Activated CD4-positive, alpha-beta T cell treated with anti-CD3 and anti-CD28 coated beads, Interleukin-2, amount 10 ng/mL, durations not matched to agents 7 days and 5 days (primary cell): ENCODE measurements at places on chromosomes 12 and 14.
A peak's percentile ranks its signal among the peaks of the same experiment; 100 is the strongest.

- DNase-seq: no peak
These were observed 105.8 kb upstream of the SINHCAF start for GRCh38 chr12:31431721-31432240.

GRCh38 chr12:132710043-132710404, 618 bp upstream of the PGAM5 start:
- DNase-seq: no peak

DNA sequence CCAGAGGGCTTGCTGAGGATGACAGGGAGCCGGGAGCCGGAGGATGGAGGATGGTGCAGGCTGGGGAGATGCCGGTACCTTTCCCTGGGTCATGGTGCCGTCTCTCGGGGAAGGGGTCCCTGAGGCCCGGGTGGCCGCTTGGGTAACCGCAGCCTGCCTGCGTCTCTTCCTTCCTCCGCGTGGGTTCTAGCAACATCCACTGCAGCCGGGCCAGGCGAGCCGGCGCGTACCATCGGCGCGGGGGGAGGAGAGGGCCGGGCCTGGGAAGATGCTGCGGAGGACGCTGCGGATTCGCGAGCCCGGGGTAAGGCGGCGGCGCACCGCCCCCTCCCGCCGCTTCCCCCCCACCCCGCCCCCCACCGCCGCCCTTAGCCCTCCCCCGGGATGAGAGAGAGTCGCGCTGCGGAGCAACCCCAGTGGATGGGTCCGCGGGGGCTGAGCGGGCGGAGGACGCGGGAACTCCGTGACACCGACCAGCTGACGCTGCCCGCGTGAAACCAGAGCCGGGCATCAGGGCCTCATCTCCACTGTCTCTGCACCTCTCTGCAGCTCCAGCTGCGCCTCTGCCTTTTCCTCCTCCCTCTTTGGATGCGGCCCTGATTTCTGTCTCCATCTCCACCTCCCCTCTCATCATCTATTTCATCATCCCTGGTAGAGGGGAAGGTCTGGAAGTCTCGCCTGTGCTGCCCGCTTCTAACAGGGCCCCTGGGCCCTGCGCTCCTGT, at the start of gene FAIM2:
Gene FAIM2 (minus strand): TSS at position 201 of the 724 bp plus-strand sequence. CDS start 108 bp downstream, at position 93.
- DNase-seq: peak; percentile 48

DNA sequence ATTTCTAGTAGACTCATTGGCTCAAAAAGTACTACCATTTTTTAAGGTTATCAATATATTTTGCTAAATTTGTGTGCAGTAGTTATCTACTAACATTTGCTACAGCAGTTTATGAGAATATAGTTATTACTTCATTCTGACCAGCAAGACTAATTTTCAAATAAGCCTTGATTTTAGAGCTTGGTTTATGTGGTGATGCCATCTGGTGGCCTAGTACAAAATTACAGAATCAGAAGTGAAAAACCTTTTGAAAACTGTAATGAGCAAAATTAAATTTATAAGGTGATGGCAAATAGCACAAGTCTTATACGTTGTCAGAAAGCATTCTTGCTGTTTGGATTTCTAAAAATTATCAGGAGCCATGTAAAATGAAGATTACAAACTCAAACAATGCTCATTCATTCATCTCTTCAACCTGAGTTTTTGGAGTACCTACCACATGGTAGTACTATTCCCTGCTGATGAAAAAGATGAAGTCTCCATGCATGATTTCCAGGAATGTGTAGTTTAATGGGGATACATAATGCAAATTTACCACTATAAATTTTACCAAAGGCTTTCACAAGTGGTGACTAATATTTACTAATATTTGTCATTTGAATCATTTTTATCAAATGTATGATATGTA, 51.0 kb downstream of the MAGOHB start:
- peak; percentile 40 for DNase-seq

GRCh38 chr12:124786061-124786964, 77.4 kb downstream of the SCARB1 start:
- DNase-seq: no peak

GRCh38 chr14:39731912-39732311, 299.7 kb upstream of the FBXO33 start:
- no peak for DNase-seq

GRCh38 chr12:98893675-98894411, 248.8 kb downstream of the APAF1 start:
- no peak for DNase-seq

DNA sequence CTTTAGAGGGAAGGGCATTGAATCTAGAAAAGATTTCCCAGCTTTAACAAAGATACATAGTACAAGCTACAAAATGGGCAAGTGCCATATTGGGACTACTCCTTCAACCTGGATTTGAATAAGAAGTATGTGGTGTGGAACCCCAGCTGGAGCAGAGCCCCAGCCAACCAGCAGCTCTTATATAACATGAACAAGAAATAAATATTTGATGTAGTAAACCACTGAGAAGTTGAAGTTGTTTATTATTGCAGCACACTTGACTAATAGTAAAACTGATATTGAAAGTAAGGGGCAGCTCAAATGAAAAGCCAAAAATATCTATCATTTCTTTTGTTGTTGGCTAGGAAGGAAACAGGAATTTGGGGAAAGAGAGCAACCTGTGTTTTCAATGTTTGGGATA, 701.8 kb downstream of the TMTC2 start:
- DNase-seq: no peak

GRCh38 chr12:43098766-43099550, 453.0 kb downstream of the ADAMTS20 start:
- no peak for DNase-seq

DNA sequence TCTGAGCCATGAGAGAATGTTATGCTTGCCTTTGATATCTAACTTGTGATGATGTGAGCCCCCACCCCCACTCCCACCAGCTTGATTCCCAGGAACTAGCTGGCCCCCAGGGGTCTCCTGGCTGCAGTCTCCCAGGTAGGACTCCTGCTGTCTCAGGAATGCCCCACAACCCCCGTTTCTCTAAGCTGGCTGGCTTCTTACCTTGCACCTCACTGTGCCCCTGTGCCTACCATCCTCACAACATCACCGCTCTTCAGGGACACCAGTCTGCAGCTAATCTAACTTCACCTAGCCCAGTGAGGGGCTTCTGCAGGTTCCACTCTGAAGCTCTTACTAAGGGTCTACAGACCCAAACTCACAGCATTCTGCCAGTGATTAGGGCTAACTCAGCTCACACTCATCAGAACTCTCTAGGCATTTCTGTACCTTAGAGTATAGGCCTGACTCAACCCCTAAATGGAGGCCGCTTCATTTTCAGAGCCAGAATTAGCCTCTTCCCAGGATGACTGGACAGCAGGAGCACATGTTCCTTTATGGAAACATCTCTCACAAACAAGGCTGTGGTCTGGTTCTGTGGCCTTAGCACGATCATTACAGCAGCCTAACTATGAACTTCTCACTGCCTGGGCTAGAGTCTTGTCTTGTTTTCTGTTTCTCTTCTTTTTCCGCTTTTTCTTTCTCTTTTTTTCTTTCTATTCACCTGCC, 72.8 kb upstream of the IFNG-AS1 start:
- DNase-seq: no peak

GRCh38 chr12:113488322-113488721, 16.7 kb upstream of the LHX5 start:
- DNase-seq: no peak

GRCh38 chr14:87873741-87874140, 119.2 kb downstream of the GALC start:
- DNase-seq: no peak

DNA sequence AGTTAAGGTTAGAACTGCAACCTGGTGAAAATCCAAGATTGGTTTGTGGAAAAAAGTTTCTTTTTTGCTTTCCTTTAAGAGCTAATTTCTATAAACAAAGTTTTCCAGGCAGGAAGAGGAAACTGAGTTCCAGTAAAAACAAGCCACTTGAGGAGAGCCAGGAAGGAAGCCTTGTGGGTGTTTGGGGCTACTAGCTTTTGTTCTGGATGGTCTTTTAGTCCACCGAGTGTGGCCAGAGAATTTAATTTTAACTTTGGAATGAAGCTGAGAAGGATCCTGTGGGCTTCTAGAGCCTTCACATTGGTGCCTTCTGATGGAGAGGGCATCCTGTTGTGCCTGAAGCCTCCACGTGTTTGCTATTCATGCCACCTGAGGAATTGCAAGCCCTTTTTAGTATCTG, 327.9 kb downstream of the C12orf75 start:
- no peak for DNase-seq
